ENCODE measurements at places on chromosomes 11 and 22.

- no peak for DNase-seq
Observed at GRCh38 chr11:59859673-59860072, 6.6 kb downstream of the TCN1 start.

GRCh38 chr22:23793326-23793725, 6.6 kb downstream of the SMARCB1 start:
- no peak for DNase-seq

DNA sequence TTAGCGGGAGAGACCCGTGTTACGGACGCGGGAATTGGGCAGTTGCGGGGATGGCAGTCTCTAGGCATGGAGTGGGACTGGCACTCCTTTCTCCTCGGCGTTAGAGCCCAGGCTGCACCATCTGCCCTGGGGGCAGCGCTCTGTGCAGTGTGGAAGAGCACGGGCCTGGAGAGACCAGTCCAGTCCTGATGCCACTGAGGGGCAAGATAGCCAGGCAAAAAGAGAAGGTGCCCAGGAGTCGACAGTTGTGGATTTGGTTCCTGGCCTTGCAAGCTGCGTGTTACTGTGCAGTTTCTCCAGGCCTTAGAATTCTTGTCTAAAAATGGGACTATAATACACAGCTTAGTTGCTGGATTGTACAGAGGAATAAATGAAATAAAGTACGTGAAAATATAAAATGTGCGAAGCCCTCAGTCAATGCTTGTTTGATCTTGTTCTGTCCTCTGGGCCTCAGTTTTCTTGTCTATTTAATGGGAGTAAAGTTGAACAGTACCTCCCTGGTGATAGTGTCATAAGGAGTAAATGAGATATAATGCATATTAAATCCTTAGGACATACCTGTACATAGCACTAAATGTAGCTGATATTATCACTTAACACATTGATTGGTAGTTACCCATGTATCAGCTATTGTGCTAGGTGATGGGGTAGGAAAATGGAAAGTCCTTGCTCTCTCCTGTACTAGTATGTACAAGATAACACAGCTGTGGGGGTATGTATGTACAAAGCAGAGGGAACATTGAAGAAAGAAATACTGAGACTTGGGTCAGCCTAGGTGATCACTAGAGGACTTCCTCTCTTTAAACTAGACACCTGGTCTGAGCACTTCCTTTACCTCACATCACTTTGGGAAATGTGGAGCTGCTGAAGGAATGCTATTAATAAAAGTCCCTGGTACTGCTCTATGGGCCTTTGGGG, 1.2 kb downstream of the ATXN10 start:
- DNase-seq = no peak

DNA sequence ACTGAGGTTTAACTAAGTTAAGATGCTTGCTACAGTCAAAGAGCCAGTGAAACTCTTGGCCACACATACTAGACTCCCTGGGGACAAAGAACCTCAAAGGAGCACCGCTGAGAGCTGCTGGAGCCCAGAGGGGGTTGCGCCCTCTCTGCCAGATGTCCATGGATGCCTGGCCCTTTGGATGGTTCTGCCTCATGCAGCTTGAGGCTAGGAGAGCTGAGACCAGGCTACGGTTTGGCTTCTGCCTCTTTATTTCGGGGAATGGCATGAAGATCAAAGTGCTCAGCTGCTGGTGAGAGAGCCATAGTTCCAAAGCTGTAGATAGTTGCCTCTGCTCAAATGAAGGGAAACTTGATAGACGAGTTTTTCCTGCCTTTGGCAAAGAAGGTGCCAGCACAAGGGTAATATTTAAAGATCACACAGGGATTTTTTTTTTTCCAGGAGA, 43.0 kb downstream of the RASSF10 start:
- no peak for DNase-seq

DNA sequence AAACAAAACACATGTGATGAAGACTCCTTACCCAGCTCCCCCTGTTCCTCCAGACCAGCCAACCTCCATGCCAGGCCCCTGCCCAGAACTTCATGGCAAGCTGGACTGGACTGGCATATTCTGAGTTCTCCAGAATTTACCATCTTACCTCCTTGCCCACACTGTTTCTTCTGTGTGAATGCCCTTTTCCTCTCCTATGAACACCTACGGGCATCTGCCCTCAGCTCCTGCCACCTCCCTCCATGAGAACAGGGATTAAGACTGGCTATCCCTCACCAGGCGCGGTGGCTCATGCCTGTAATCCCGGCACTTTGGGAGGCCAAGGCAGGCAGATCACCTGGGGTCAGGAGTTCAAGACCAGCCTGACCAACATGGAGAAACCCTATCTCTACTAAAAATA, 6.4 kb upstream of the AIFM3 start:
- DNase-seq = no peak

DNA sequence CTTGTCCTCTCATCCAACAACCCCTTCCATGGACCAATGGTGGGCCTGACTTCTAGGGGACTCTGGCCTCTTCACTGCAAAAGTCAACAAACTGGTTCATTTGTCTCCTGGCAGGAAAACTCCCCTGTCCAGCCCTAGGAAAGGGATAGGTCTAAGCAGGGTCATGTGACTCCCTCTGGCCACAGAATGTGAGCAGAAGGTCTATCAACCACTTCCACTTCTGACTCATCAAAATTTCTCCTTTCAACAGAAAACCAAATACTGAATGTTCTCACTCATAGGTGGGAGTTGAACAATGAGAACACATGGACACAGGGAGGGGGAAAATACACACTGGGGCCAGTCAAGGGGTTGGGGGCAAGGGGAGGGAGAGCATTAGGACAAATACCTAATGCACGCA, 1.3 kb upstream of the ISX start:
- no peak for DNase-seq

GRCh38 chr11:87719326-87720073, 455.7 kb downstream of the RAB38 start:
- peak; percentile 4 for DNase-seq

- peak; percentile 72 for DNase-seq
Observed at GRCh38 chr22:40107851-40108378, 69.8 kb upstream of the TNRC6B start.

DNA sequence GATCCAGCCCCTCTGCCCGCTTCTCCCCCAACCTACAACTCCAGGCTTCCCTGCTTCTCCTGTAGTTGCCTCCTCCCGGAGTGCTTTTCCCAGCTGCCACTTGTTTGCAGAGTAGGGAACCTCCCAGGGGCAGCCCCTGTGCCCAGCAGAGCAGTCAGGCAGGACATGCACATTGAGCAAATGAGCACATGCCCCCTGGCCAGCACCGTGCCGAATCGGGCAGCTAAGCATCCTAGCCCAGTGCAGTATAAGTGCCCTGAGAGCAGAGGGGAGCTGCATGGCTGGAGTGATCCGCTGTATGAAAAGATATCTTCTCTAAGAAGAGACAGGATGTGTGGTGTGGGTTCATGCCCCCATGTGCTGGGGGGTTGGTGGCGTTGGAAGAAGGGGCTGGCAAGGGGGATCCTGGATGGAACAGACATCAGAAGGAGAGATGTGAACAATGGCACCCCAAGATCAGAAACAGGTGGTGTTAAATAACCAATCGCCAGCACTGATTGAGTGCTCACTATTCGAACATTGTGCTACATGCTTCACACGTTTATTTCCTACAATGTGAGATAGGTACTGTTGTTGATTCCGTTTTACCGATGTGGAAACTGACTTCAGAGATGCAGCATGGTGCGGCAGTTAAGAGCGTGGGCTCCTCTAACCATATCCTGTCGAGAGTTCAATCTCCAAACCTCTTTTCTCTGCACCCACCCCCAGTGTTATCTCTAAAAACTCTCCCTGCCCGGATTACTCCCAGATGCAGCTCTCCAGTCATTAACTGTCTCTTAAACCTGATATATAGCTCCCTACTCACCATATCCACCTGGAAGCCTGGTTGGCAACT, 1.2 kb downstream of the AIP start:
- no peak for DNase-seq

DNA sequence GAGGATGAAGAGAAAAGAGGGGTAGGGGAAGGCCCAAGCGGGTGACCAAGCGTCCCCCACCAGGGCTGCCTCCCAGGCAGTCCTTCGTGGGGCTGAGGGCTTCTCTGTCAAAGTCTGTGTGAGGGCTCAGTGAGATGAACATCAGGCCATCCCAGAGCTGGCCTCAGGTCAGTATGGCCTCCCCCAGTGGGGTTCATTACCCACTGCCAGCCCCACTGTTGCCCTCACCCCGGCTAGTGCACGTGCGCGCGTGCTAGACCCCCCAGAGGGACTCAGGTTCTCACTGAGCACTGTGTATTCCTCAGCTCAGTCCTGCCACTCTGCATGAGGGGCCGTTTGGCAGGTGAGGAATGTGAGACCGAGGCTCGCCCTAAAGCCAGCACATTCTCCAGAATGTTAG, 3.3 kb downstream of the KDELR3 start:
- DNase-seq = no peak

DNA sequence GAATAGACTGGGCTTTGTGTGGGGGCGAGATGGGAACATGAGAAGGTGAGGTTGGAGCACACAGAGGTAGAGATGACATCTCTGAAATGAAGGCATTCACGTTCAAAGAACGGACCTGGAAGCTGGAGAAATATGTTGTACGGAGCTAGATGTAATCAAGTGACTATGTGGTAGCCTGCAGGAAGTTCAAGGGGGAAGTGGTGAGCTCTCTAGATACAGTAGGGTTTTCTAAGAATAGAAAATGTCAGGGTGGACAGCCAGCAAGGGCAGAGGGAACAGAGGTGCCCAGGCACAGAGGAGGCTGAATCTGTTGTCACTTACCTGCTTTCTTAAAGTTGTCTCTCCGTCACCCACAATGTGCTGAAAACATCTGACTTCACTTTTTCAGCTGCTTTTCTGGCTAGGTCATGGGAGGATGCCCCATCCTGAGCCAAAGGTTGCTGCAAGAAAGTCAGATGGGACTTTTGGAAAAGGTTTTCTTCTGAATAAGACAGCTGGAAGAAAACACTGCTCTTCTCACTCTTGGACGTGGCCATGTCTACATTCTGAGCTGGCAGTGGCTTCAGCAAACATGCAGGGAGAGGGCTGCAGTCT, 171.5 kb upstream of the B3GAT1 start:
- no peak for DNase-seq

- no peak for DNase-seq
Observed at GRCh38 chr11:60875366-60876167, 8.2 kb downstream of the ZP1 start.

DNA sequence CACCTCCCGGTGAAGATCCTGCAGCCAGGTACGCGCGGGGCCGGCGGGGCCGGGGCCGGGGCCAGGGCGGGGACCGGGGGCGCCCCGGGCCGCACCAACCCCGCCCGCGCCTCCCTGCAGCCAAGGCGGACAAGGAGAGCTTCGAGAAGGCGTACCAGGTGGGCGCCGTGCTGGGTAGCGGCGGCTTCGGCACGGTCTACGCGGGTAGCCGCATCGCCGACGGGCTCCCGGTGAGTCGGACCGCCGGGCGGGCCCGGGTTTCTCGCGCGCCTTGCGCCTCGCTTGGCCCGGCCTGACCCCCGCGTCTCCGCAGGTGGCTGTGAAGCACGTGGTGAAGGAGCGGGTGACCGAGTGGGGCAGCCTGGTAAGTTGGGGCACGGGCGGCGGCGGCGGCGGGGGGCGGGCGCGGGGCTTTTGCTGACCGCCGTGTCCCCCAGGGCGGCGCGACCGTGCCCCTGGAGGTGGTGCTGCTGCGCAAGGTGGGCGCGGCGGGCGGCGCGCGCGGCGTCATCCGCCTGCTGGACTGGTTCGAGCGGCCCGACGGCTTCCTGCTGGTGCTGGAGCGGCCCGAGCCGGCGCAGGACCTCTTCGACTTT, 531 bp downstream of the PIM3 start:
- DNase-seq = peak; percentile 43

- DNase-seq = no peak
Observed at GRCh38 chr22:43449831-43450225, 38.0 kb downstream of the MPPED1 start.

DNA sequence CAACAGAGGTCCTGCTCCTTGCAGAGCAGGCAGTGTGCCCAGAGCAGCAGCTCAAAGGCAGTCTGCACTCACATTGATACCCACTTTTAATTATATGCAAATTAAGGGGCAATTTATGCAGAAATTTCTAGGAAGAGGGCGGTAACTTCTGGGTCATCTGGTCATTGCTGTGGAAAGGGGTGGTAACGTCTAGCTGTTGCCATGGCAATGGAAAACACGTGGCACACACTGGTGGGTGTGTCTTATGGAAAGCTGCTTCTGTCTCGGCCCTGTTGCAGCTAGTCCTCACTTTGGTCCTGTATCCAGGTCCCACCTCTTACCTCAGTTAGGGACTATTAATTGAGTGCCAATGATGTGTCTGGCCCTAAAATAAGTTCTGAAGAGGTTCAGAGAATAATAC, 36.8 kb downstream of the BARX2 start:
- DNase-seq = no peak

DNA sequence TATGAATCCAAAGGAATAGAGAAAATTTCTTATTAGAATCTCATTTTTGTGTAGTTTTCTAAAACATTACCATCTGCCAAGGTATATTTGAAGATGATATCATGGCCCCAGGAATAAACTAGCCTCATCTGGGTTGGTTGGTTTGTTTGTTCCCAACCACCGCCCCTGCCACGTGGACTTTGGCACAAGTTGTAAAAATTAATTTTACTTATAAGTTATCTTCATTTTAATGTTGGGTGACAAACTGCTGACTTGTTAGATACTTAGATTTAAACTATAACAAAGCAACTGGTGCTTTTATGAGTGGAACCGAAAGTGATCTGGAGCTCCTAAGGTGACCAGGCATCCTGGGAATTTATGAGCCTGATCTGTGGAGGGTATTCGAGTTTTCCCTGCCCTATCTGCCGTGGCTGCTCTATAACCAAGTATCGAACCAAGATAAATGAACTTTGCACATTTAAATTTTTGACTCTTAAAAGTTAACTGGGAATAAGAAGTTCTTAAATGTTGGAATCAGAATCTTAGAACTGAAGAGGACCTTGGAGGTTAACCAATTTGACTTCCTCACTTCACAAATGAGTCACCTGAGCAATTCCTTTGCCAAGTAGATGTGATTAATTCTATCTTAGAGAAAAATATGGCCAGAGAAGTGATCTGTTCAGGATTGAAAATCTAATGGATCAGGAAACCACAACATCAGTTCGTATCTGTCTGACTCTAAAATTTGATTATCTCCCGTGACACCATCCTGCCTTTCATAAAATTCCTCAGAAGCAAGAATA, 129.1 kb upstream of the ARHGAP42 start:
- DNase-seq = peak; percentile 58

DNA sequence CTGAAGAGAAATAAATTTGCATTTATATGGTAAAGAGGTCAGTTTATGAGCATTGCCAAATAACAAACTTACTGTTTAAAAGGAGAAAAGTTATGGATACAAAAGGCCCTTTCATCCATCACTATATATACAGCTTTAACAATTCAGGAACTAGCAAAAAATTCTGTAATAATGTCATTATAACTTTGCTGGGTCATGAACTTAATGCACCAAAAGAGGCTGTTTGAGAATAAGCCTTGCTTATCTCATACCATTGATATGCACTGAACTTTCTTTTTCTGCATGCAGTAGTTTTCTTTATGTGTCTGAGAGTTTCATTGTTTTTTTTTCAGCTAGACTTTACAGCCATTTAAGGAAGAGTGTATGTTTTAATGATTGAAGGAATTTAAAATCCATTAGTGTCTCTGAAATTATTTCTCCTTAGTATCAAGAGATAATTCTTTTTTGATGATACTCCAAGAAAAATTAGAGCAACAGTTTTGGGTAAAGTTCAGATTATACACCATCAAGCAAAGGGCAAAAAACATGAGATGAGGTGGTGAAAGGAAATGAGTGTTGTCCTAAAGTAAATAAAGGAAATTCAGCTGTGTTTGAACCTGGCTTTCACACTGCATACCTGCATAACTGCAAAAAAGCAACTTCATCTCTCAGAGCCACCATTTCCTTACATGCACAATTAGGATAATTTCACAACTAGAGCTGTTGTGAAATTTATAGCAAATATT, 188.2 kb upstream of the ANO3 start:
- no peak for DNase-seq
